Heart right ventricle (tissue), 16 donors: ENCODE measurements at places on chromosomes 5 and 9. TPM values are rescaled to one million over a fixed set of nuclear protein-coding genes. Genes with fewer than 3 reads are reported as not detected.
A peak's percentile ranks its signal among the peaks of the same experiment; 100 is the strongest.

GRCh38 chr5:5046680-5047502 lies 93.2 kb upstream of the ADAMTS16 start:
- no peak for DNase-seq

DNA sequence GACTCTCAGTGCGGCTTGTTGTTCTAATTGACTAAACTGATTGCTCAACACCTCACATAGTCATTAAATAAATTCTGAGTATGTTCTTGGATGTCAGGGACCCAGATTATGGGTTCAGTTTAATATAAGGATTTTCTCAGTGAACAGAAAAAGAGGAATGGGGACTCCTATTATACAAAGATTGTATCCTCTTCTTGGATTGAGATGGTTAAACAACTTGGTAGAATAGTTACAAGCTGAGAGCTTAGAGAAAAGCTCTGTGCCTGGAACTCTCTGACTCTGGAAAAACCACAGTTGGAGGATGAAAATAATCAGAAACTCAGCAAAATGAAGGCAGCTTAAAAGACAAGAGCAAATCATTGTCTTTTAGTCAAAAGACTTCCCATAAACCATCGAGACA lies 30.5 kb downstream of the ANKRA2 start:
- DNase-seq, result no peak

- DNase-seq, result peak; percentile 24
These were observed 782 bp upstream of the SKP1 start for GRCh38 chr5:134177369-134178095.

DNA sequence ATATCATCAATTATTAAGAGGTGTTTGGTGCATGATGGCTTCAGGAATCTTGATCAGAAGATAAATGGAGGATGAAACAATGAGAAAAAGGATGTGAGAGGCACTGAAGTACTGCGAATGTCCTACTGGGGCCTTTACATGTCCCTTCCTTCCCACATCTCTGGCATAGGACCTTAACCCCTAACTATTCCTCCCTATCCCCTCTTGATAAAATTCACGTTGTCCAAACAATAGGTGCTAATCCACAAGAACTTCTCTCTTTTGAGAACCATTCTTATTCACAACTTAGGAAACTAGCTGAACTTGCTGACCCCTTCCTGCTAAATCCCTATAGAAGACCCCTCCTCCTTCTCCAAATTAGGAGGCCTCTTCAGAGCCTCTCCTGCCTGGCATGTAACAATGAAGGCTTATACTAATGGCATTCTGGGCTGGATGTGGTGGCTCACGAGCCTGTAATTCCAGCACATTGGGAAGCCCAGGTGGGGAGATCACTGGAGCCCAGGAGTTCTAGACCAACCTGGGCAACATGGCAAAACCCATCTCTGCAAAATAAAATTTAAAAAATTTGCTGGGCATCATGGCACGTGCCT lies 276.5 kb upstream of the SMARCA2 start:
- no peak for DNase-seq

DNA sequence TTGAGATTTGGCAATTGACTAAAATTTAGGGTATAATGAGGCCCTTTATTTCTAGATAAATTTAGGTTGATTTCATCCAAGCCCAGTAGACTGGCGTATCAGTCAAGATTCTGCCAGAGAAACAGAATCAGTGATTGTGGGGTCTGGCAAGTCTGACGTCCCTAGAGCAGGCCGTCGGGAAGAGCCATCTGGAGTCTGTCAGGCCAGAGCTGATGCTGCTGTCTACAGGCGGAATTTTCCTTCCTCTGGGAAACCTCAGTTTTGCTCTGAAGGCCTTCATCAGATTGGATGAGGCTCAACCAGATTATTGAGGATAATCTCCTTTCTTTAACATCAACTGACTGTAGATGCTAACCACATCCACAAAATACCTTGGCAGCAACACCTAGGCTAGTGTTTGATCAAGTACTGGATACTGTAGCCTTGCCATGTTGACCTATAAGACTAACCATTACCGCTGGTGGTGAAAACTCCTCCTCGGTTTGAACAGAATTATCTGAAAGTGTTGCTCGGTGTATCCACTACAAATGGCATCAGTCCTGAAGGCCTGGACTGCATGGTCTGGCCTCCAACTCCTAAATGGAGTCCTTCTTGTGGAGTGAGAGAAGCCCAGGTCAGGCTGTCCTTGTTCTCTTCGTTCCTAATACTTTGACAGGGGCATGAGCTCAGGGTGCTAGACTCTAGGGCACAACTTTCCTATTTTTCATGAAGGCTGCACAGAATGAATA lies 83.2 kb upstream of the ANKH start:
- DNase-seq, result peak; percentile 11

- DNase-seq, result no peak
These were observed 436.6 kb upstream of the MPDZ start for GRCh38 chr9:13716090-13716489.

GRCh38 chr9:76135902-76136301 lies 245.4 kb downstream of the PCSK5 start:
- no peak for DNase-seq

DNA sequence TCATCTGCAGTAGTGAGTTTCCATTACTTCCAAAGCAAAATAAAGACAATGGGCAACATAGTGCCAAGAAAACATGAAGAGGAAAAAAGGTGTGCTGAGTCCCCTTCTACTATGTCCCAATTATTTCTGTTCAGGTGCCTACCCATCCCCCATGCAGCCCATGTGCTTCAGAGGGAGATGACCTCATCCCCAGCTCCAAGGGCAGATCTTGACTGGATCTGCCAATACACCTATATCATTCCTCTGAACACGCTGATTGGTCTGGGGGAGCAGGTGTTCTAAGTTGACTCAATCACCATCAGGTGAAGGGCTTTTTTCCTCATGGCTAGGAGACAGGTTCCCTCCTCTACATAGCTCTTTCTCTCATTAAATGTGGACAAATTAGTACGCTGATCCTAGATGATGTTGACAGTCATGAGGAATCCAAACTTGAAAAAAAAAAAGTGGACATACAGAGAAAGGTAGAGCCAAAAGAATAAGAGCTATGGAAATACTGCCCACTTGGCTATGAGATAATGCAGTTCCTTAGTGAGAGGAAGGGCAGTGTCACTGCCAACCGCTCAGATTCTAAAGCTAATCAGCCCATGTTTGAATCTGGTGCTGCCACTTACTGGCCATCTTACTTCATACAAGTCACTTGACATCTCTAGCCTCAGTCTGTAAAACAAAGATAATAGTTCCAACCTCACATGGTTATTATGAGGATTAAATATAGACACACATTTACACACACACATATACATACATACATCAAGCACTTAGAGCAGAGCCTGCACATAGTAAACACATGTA lies 23.1 kb downstream of the PRELID2 start:
- DNase-seq, result peak; percentile 12

The FRMD3 gene
- polyA plus RNA-seq, result 23.1 TPM

- no peak for DNase-seq
These were observed 15.9 kb upstream of the RPL26L1 start for GRCh38 chr5:172943283-172943841.

DNA sequence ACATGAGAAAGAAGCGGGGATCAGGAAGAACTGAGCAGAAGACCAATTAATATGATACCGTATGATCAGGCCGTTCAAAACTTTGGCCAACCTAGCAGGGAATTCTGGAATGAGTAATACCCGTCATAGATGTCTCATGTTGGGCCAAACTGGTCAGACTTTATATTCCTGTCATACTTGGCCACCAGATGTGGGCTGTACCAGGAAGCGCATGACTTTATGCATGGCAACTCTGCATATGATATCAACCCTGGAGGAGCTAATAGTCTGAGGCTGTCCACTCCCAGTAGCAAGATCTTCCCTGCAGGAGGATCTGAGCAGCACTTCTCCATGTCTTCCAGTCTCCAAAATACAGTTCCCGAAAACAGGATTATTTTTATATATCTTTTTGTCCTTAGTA lies 68.5 kb upstream of the NAA35 start:
- no peak for DNase-seq

DNA sequence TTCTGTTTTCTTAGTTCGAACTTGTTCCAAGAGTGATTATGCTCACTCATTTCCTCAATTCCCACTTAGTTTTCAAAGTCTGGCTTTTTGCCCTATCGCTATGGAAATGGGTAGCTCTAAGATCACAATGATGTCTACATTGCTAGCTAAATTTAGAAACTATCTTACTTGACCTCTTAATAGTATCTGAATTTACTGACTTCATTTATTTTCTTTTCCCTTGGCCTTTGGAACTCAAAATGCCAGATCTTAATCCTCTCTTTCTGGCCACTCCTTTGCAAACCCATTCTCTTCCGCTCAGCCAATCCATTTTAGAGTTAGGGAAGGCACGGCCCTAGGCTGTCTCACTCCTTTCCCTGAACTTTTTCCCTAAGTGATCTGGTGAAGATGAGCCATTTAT lies 137.0 kb downstream of the FER start:
- peak; percentile 50 for DNase-seq

GRCh38 chr5:174500636-174501035 lies 223.7 kb upstream of the MSX2 start:
- DNase-seq, result no peak

DNA sequence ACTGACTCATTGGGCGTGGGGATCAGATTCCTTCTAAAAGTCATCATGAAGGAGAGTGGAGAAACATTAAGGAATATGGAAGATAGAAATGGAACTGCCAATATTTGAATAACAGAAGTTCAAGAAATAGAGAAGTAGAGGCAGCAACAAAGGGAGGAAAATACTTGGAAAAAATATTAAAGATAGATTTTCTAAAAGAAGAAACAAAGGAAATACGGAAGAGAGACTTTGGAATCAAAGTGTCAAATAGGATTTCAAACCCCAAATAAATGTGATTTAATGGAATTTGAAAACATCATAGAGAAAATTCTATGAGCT lies 605.1 kb upstream of the KLF4 start:
- DNase-seq, result no peak

GRCh38 chr5:89450149-89450538 lies 567.2 kb upstream of the MEF2C start:
- no peak for DNase-seq

- no peak for DNase-seq
These were observed 33.9 kb upstream of the KCNN2 start for GRCh38 chr5:114327987-114328386.

DNA sequence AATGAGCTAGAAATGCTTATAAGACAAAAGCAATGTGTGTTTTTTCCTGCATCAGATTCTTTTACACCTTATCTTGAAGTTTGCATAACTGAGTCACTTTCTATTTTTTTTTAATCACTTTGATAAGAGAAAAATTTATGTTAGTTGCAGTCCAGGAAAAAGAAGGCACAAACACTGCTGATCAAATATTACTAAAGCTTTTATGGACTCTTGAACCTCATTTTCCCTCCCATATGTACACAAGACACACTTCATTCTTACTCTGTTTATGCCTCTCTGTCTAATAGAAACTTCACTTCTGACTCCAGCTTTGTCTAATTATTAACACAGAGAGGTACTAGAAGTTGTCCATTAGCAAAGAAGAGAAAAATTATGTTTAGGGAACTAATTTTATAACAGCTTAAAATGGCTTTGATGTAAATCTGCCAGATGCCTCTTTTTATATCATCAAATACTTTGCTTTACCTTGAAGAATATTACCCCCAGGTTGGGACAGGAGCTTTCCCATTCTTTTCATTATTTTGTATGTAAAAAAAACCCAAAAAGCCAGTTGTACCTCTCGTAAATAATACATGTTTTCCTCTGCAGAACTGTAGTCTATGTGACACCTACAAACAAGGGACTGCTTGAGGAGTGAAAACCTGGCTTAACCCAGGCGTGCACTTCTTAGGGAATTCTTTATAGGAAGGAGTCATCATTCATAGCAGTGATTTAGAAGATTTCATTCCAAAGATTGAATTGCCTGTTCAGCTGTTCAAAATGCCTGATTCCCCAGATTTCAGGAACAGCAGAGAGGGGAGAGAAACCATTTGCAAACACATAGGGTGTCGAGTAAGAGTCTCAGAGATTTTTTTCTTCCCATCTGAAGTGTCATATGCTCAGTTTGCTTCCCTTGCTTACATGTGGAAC lies 72.6 kb downstream of the DAPK1 start:
- no peak for DNase-seq

The ACER2 gene
- polyA plus RNA-seq, result 0.88 TPM

- no peak for DNase-seq
These were observed 58.1 kb upstream of the MAST4 start for GRCh38 chr5:66538126-66538525.

DNA sequence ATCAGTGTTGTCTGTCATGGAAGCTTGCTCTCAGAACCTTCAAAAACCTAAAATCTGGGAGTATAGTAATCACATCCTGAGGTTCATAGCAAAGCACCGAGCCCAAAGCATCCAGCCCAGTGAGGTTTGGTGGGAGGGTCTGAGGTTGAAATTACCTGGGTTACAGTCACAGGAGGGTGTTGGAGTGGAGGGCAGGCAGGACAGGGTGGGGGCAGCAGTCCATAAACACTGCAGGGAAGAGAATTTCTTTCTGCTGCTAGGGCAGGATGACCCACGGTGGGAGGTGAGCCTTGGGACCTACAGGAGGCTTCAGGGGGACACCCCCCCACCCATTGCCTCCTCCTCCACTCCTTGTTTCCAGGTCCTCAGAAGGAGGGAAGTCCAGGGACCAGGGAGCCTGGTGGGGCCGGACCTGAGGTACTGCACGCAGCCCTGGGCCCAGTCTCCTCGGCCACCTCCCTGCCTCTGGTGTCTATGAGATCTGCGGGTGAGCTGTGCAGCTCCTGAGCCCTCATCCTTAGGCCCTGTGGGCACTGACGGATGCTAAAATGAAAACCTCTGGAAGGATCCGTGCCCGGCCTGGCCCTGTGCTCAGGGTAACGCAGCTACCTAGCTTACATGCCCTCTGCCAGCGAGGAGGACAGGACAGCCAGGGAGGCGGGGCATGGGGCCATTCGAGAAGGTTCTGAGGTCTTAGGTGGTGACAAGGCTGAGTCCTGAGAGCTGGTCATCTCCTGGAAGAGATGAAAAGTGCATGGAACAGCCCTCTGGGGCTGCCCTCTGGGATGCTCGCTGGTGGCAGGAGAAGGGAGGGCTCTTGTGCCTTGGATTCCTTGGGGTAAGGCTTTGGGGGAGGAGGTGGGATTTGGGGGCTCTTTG lies 1.8 kb upstream of the ADCY2 start:
- DNase-seq, result no peak

The SLC28A3 gene
- 0.01 TPM for polyA plus RNA-seq

- no peak for DNase-seq
These were observed 37.0 kb upstream of the SAP30L start for GRCh38 chr5:154408811-154409210.

DNA sequence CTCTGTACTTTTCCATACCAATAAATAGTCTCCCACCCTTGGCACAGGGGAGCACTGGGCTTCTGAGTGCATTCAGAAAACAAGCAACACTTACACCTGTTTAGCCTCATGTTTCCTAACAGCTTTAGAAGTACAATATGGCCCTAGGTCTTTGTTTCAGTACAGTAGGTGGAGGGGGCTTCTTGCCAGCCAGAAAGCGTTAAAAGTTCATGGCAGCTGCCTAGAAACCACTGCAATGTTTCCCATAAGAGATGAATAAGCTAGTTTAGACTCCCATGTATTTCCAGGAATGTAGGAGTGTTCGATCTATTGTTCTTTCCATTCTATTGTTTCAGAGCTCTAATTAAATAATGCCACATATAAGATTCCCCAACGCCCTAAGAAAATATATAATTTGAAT lies 444.8 kb downstream of the ARHGEF28 start:
- no peak for DNase-seq

GRCh38 chr9:2354216-2354615 lies 267.4 kb upstream of the VLDLR start:
- no peak for DNase-seq

The CTSV gene
- polyA plus RNA-seq, result 0.17 TPM

The DNM1 gene
- 13.7 TPM for polyA plus RNA-seq

The GRIN3A gene
- 0.29 TPM for polyA plus RNA-seq

GRCh38 chr5:181069767-181070491 lies 29.9 kb downstream of the BTNL9 start:
- DNase-seq, result no peak
